ENCODE measurements at places on chromosomes 16 and 17.

DNA sequence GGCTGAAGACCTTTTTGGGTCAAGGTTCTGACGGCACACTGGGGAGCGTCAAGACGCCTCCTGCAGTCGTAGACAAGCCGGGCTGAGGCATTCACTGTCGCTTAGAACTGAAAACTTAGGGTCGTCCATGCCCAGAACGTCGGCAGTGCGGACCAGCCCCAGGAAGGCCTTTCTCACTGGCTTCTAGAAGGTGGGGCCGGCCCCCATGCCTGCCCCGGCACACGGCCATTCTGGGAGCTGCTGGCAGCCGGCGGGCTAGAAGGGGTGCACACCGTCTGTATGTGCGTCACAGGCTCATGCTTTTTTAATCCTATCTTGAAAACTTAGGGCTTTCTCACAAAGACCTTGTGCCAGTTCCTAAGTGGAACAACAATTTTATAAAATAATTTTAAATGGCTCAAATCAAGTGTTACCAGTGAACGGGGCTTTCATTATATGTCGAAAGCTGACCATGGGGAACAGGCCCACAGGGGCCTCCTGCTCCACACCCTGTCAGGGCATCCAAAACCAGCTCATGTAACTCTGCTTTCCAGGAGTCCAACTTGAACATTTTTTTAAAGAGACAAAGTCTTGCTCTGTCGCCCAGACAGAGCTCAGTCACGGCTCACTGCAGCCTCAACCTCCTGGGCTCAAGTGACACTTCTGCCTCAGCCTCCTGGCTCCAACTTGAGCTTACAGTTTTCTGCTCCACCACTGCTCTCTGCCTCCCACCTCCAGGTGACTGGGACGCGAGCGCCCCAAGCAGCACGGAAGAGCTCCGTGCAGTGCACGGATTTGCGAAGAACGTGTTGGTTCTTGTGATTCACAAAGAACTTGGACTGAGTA is 111.2 kb downstream of the ANKRD11 start:
- DNase-seq, result no peak

GRCh38 chr16:16033208-16033717 is 83.8 kb downstream of the ABCC1 start:
- no peak for DNase-seq

DNA sequence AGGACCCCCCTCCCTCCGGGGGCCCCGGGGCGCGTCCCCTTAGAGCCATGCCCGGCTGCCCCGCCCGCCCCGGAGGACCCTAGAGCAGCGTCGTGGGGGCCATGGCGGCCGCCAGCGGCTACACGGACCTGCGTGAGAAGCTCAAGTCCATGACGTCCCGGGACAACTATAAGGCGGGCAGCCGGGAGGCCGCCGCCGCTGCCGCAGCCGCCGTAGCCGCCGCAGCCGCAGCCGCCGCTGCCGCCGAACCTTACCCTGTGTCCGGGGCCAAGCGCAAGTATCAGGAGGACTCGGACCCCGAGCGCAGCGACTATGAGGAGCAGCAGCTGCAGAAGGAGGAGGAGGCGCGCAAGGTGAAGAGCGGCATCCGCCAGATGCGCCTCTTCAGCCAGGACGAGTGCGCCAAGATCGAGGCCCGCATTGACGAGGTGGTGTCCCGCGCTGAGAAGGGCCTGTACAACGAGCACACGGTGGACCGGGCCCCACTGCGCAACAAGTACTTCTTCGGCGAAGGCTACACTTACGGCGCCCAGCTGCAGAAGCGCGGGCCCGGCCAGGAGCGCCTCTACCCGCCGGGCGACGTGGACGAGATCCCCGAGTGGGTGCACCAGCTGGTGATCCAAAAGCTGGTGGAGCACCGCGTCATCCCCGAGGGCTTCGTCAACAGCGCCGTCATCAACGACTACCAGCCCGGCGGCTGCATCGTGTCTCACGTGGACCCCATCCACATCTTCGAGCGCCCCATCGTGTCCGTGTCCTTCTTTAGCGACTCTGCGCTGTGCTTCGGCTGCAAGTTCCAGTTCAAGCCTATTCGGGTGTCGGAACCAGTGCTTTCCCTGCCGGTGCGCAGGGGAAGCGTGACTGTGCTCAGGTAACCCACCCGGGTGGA is 759 bp downstream of the ALKBH5 start:
- peak; percentile 24 for DNase-seq

- no peak for DNase-seq
Measured at GRCh38 chr17:44118427-44119050, 4.9 kb downstream of the HDAC5 start.

DNA sequence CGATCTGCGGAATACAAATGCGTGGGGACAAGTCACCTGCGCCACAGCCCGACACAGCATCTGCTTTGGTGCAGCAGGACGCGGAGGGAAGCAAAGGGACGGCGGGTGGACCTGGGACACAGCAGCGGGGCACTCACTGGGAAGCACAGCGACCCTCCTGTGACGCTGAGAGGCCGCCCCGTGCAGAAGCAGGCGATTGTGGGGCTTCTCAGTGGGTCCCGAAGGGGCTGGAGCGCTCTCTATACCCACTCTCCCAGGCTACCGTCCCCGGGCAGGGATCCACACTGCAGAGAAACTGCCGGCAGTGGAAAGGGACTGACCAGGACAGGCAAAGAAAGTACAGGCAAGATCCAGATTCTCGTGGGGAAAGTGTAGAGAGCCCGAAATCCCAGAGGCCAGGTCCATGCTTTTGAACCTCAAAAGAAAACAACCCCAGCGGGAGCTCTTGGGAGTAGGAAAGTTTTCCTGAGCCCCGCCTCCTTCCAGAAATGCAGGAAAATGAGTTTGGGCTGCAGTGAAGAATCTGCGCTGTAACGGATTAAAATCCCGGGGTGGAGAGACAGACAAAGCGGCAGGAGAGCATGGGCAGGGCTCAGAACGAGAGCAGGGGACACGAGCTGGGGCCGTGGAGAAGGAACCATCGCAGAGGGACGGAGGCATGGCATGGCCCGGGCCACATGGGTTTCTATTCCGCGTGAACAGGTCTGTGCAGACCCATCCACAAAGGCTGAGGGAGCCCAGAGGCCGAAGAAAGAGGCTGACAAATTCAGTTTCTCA is 12.7 kb downstream of the COX4I1 start:
- no peak for DNase-seq

DNA sequence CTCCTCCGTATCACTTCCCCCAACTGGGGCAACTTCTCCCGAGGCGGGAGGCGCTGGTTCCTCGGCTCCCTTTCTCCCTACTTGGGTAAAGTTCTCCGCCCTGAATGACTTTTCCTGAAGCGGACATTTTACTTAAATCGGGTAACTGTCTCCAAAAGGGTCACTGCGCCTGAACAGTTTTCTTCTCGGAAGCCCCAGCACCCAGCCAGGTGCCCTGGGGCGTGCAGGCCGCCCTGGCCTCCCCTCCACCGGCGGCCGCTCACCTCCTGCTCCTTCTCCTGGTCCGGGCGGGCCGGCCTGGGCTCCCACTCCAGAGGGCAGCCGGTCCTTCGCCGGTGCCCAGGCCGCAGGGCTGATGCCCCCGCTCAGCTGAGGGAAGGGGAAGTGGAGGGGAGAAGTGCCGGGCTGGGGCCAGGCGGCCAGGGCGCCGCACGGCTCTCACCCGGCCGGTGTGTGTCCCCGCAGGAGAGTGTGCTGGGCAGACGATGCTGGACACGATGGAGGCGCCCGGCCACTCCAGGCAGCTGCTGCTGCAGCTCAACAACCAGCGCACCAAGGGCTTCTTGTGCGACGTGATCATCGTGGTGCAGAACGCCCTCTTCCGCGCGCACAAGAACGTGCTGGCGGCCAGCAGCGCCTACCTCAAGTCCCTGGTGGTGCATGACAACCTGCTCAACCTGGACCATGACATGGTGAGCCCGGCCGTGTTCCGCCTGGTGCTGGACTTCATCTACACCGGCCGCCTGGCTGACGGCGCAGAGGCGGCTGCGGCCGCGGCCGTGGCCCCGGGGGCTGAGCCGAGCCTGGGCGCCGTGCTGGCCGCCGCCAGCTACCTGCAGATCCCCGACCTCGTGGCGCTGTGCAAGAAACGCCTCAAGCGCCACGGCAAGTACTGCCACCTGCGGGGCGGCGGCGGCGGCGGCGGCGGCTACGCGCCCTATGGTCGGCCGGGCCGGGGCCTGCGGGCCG is 1.6 kb downstream of the HIC1 start:
- no peak for DNase-seq

DNA sequence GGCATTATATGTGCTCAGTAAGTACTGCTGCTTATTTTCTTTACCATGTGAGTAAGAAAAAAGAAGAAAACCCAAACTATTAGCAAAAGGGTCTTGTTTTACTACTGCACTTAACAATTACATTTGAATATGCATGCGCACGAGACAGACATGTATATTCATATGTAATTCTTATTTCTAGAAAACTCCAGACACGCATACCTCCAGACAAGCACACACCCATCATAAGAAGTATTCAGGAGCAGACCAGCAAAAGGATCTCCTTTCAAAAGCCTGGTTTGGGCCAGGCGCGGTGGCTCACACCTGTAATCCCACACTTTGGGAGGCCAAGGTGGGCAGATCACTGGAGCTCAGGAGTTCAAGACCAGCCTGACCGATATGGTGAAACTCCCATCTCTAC is 7.8 kb downstream of the LRRC59 start:
- DNase-seq, result no peak

- no peak for DNase-seq
Measured at GRCh38 chr17:35725802-35726126, 5.7 kb upstream of the RASL10B start.

Data from HEK293T (cell line).